H54 (cell line): ENCODE measurements at places on chromosomes 3 and 15.

DNA sequence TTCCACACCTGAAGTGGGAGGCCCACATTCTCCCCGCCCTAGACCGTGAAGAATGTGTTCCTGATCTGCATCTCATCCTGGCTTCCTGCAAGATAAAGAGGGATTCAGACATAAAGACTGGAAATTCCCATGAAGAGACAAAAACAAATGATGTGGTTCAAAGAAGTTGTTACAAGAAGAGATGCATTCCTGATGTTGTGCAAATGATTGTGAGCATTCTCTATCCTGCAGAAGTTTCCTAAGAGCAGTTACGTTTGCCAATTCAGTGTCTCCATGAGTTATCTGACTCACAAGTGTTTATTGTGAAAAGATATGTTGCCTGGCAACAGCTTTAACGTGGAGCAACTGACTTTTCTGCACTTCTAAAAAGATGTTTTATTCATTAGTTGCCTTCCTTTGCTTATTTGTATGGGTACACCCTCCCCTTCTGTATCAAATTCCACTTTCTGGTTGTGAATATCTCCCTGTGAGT is 107.8 kb downstream of the ZIC4 start:
- peak; percentile 13 for DNase-seq

- no peak for DNase-seq
These were observed 31.6 kb upstream of the SNRPA1 start for GRCh38 chr15:101326462-101327146.

DNA sequence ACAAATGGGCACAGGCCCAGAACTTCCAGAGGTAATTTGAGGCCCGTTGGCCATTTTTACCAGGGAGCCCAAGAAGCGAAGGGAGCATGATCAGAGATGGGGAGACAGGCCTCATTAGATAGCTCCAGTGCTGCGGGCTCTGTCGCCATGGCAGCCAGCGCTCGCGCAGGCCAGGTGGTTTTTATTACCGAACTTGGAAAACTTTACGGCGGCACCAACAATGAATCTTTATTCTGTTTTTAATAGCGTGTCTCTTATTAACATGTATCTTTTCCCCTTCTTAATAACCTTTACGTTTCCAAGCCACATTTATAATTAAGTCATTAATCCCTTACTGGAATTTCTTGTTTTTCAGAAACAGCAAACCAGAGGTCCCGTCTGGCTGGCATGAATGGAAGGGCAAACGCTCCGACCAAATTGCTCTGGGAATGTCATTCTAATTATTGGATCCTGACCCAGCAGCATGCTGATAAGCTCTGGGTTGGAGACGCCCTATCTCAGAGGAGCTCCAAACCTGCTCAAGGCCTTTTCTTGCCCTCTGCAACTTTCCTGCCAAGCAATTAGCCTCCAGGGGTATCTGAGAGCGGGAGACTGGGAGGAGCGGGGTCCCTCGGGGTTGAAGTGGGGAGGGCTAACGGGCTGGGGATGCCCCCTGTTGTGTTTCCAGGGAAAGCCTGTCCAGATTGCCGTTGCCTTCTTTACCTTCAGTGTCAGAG is 256.4 kb downstream of the TLE3 start:
- DNase-seq, result no peak

DNA sequence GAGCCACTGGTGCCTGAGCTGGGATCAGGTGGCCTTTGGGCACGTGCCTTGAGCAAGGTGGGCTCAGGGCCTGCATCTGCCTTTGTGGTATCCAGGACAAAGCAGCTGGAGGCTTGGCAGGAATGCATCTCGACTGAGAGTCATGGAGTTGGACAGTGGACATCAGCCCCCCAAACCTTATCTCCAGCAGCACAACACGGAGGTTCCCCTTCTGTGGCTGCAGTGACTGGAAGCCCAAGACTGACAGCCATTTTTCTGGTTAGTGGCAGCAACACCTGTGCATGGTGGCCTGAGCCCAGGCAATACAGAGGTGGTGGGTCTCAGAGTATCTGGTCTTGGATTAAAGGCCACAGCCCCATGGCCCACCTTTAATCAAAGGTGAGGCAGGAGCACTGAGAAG is 27.8 kb upstream of the TSEN2 start:
- no peak for DNase-seq

GRCh38 chr3:53274938-53275605 is 19.2 kb upstream of the TKT start:
- no peak for DNase-seq

GRCh38 chr3:61936344-61936937 is 375.1 kb downstream of the PTPRG start:
- peak; percentile 7 for DNase-seq

- DNase-seq, result no peak
These were observed 42.9 kb upstream of the APH1B start for GRCh38 chr15:63234451-63234870.

GRCh38 chr3:46931631-46932331 is 44.8 kb downstream of the CCDC12 start:
- no peak for DNase-seq

GRCh38 chr3:126351771-126352475 is 5.3 kb downstream of the KLF15 start:
- no peak for DNase-seq

DNA sequence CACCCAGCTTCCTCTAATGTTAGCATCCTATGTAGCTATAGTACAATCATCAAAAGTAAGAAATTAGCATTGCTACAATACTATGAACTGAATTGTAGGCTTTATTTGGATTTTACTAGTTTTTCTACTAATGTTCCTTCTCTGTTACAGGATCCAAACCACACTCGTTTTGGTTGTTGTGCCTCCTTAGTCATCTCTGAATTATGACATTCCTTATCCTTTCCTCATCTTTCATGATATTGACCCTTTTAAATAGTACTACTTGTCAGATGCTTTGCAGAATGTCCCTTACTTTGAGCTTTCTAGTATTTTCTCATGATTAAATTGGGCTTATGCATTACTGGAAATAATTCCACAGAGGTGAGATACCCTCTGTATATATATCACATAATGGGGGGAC is 265.4 kb downstream of the VPS13C start:
- DNase-seq, result no peak

- no peak for DNase-seq
These were observed 30.9 kb downstream of the ITPR1 start for GRCh38 chr3:4523710-4524698.

GRCh38 chr3:9178697-9179096 is 70.7 kb downstream of the SRGAP3 start:
- no peak for DNase-seq

DNA sequence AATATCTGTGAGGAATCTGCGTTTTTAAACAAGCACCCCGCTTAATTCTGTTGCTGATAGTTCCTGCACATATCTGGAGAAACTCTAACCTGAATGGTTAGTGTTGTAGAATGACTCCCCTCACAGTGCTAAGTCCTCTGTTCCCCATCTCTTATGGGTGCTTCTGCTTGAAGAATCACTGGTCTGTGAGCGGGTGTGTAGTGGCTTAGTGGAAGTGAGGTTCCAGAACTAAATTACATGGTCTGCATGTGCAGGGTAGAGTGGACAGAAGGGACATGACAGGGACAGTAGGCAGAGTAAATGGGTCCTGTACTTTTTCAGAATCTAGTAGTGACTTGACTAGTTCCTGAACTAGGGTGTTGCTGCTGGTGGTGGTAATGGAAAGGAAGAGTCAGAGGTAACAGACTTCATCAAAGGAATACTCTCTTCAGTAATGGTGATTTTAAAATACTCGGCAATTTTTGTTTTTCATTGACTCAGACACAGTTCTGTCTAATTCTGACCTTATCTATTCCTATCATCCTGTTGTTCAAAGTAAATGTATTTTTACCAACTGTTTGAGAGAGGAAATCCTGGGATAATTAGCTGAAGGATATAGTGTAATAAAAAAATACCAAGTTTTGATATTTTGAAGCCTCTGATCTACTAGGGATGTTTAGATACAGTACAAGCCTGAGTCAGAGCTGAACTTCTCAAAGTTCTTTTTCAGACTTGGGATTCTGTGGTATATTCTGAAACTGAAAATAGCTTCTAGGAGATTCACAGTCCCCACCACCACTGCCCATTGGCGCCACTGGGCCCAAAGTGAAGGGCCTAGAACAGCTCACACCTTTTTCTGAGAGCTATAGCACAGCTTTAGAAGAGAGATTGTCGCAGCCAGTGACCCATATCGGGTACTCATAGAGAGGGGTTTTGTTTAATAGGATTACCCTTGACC is 55.5 kb downstream of the FNDC3B start:
- no peak for DNase-seq

- DNase-seq, result no peak
These were observed 35.4 kb upstream of the TOPAZ1 start for GRCh38 chr3:44206261-44206660.

- no peak for DNase-seq
These were observed 57.0 kb downstream of the FRMD4B start for GRCh38 chr3:69328963-69329302.

- DNase-seq, result no peak
These were observed 167.2 kb downstream of the CNTN3 start for GRCh38 chr3:74447221-74447620.

DNA sequence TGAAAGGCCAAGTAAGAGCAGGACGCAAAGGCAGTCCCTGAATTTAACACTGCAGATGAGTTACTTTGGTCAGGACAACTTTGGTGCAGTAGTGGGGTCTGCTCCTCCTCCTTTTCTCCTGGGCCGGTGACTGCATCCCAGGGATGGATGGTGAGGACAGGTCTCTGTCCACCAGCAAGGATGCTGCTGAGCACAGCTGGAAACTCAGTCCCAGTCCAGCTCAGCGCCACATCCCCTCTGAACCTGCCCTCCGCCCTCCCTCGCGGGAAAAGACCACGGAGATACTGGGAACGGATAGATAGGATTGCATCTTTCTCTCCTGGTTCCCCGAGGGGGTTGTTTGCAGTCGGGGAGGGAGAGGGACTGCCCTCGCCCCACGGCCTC is 13.8 kb downstream of the GRAMD2A start:
- DNase-seq, result no peak

- no peak for DNase-seq
These were observed 623.5 kb upstream of the TBL1XR1 start for GRCh38 chr3:177820683-177821316.

GRCh38 chr3:149593418-149594160 is 64.2 kb downstream of the WWTR1 start:
- DNase-seq, result no peak

DNA sequence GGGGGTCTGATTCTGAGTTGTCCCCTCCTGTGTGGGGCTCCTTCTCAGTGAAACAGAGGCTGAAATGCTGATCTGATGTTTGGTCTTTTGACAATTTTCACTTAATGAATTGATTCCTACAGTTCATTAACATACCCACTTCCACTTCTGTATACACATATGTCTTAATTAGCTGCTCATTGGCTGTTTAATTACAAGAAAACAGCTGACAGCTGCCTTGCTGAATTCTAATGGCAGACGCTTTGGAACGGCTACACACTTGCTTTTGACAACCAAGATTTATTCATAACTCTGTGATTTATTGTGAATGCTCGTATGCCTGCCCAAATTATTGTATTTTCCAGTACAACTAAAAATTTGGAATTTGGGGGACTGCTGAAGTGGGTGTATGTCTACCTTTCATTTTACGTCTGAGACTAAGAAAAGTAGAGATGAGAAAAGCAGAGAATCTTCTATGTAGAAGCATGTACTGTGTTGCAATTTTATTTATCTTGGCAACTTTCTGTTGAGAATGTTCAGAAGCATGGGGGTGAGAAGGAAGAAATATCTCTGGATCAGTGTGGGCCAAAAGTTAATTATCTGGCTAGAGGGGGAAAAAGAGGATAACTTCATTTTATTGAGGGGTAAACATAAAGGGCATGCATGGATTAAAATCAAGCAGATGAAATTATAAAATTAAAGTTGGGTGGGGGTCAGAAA is 46.5 kb upstream of the ICE2 start:
- DNase-seq, result no peak

DNA sequence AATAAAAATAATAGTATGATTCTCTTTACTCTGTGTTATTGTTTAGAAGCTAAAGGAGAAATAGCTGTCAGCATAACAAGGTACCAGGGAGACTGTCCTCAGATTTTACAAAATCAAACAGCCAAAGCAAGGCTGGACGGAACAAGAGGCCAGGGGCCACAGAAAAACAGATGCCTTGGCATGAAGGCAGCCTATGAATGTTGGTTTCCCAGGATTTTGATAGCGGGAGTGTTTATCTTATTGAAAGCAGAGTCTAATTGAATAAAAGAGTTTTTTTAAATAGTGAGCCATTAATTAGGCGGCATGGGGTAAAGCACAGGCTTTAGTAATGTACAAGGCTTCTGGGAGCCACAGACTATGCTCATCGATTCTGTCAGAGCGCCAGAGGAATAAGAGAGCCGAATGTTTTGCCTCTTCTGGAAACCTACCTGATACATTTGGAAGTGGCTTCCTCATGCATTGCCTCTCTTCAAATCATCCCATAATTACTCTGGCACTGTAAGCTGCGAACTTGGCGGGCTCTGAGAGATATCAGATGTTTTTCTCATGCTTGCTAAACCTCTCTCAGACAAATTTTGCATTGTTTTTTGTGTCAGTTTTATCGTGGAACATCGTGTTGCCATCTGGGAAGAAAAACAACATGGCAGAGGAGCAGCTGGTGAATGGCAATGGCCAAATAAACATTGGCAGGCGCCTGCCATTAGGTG is 30.4 kb upstream of the TMCO5A start:
- no peak for DNase-seq

- no peak for DNase-seq
These were observed 462.1 kb upstream of the CDIN1 start for GRCh38 chr15:36117296-36117787.

GRCh38 chr15:89761929-89762328 is 10.9 kb upstream of the MESP1 start:
- DNase-seq, result no peak

DNA sequence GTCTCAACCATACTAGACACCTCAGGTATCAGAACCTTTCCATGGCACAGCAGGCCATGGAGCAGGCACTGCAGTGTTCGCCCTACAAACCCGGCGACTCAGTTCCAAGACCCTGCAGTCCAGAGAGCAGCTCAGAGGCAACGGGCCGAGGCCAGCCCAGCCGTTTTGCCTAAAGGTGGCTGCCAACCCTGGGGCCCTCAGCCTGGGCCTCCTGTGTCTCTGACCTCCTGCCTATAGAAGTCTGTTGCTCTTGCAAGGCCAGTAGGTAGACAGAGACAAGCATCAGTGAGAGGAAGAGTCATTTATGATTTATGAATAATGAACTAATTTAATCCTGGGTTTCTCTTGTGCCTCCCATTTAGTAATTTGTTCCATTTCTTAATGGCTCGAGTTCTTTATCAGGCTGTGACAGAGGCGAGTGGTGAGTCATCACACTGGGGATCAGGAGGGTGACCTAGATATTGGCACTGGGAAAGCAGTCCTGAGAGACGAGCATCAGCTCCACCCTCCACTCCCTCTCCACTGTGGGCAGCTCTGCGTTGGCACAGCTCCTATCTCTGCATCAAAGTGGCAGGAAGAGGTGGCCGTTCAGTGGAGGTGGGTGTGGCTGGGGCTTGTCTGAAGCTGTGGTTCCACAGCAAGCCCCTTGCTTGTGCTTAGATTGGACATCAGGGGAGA is 79.8 kb downstream of the ABHD5 start:
- peak; percentile 49 for DNase-seq
